ENCODE measurements at places on chromosomes 7 and 10.

GRCh38 chr10:103885617-103886016, 30.2 kb upstream of the SH3PXD2A start:
- no peak for DNase-seq

DNA sequence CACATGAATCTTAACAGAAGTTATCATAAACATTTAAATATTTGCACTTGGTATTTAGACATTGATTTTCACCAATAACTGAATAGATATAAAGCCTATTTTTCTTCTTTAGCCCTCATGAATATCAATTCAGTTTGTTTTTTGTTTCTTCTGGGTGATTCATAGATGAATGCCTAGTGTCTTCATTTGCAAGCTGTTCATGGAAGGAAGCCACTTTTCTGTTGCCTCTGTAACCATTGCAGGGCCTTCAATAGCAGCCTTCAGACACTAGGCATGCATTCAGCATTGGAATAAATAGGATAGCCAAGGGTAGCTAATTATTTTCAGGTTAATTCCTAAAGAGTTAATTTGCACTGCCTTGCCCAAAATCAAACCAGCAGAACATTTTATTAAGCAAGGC, 375.3 kb downstream of the DPP6 start:
- DNase-seq: no peak

GRCh38 chr7:111198255-111198654, 107.3 kb downstream of the LRRN3 start:
- peak; percentile 98 for DNase-seq

DNA sequence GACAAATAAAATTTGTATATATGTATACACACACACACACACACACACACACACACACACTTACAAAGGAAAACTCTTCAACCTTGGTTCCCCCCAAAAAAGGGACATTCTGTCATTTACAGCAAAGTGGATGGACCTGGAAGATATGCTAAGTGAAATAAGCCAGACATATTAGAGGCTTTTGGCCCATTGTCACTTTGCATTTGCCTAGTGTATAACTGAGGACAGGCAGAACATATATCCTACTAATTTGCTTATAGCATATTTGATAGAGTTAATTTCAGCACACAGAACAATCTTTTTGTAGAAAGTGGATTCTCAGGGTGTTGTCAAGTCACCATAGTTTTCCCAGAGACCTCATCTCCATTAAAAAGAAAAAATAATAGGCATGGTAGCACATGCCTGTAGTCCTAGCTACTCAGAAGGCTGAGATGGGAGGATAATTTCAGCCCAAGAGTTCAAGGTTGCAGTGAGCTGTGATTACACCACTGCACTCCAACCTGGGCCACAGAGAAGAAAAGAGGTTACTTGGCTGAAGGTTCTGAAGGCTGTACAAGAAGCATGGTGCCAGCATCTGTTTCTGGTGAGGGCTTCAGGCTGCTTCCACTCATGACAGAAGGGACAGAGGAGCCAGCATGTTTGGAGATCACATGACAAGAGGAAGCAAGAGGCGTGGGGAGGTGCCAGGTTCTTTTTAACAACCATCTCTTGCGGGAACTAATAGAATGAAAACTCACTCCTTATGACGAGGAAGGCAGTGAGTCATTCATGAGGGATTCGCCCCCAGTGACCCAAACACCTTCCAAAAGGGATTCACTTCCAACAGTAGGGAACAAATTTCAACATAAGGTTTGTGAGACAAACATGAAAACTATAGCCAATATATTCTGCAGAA, 135.6 kb downstream of the TMEM168 start:
- no peak for DNase-seq

Data from ACHN (cell line).